H9 (cell line): ENCODE measurements at places on chromosomes 5 and 9. TPM values are rescaled to one million over a fixed set of nuclear protein-coding genes. Genes with fewer than 3 reads are reported as not detected.
A peak's percentile ranks its signal among the peaks of the same experiment; 100 is the strongest.

DNA sequence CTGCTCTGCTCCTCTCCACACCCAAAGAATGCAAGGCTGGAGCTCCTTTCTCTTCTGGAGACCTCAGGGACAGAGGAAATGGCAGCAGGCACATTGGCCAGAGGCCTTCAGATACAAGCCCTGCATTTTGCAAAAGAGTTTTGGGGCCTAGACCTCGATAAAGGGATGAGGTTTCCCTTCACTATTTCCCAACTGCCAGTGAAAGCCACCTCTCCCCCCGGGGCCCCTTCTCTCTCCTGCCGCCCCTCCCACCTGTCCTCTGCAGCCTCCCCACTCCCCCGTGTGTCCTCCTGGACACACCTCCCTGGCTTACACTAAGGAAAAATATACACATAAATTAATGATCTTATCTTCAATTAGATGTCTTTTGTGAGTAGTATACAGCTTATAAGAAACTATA, 21.3 kb upstream of the LMNB1 start:
- H3K4me3 ChIP-seq, result no peak overlapping the region
- no peaks in the 10 kb centered on the region for H3K36me3 ChIP-seq
- H3K27me3 ChIP-seq, result no peaks in the 10 kb centered on the region
- no peak overlapping the region for H3K27ac ChIP-seq
- DNase-seq, result no peak

PJA2 gene
- total RNA-seq, result 41.5 and 41.9 TPM in 2 replicates

- H3K36me3 ChIP-seq, result no peaks in the 10 kb centered on the region
- no peak overlapping the region for H3K4me3 ChIP-seq
- DNase-seq, result no peak
- no peaks in the 10 kb centered on the region for H3K27me3 ChIP-seq
These were observed 108.0 kb upstream of the RAD23B start for GRCh38 chr9:107175041-107175440.

DNA sequence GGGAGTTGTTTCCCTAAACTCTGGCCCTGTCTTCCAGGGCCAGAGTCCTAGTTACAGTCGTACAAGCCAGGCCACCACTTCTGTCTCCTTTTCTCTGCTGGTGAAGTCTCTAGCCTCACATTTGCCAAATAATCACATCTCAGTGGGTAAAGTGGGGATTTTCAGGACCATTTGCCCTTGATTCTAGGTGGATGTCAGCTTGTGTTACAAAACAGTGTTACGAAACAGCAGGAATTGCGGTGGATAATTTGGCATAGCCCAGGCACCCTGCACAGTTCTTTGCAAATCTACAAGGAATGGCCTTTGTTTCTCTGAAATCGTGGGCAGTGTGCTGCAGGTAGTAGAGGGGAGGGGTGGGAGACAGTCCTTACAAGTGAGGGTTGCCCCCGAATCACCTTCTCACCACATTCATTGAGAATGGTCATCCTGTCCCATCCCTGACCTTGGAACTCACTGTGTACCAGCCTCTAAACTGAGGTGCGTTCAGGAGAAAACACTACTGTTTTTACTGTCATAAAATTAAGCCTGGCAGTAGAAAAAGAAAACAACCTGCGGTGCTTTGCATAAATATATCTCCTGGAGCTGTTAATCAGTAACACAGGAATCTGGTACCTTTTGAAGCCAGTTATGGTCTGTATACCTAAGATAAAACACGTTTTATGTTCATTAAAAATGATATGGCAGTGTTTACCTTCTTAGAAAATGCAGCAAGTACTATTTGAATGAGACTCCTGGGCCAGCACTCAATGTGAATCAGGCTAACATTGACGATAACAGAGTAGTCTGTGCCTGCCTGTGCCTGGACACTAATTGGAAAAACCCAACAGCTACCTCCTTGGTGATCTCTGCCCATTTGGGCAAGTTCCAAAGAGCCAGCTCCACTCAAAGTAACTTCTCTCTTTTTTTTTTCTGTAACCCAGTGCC, 44.3 kb downstream of the CYSTM1 start:
- no peak overlapping the region for H3K4me3 ChIP-seq
- no peak for DNase-seq
- no peaks in the 10 kb centered on the region for H3K36me3 ChIP-seq
- H3K4me1 ChIP-seq, result no peaks in the 10 kb centered on the region; the same call in 1 of the 2 replicates

DNA sequence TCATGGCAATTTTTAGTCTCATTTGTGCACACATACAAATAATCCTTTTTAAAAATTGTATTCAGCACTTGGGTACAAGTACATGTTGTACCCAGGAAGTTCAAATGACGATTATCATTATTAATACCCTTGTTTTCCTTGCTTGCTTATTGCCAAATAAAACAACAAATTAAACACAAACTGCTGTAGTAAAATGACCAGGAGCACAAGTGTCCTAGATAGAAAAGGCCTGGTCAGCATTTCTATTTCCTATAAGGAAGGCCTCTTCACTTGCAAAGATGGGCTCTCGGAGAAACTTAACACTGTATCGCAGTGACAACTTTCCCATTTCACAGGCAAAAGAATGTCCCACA, 34.7 kb upstream of the PLPP1 start:
- no peak overlapping the region for H3K4me3 ChIP-seq
- DNase-seq, result no peak
- no peaks in the 10 kb centered on the region for H3K36me3 ChIP-seq
- peaks cover 8% of the 10 kb centered on the region; the same call in 1 of the 2 replicates for H3K4me1 ChIP-seq
- H3K27me3 ChIP-seq, result no peaks in the 10 kb centered on the region

DNA sequence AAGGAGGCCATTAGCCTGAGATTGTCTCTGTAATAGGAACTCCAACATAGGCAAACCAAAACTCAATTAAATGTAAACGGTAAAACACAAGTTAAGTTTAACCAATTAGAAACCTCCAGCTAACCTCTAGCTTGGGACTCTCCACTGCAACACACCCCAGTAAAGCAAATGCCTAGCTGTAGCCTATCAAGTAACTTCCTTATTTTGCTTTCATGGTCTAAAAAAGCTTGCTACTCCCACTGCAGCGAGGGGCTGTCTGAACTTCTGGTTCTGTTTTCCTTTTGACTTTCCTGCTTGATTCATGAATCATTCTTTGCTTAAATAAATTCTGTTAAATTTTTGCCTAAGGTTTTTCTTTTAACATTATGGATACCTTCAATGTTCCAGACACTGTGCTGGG, 24.4 kb upstream of the C5orf46 start:
- no peaks in the 10 kb centered on the region for H3K27me3 ChIP-seq
- no peak overlapping the region for H3K4me3 ChIP-seq
- no peaks in the 10 kb centered on the region for H3K36me3 ChIP-seq
- no peak overlapping the region for H3K27ac ChIP-seq

SH2D3C gene
- 1.3 and 1.7 TPM in 2 replicates for total RNA-seq

FGD3 gene
- 1.7 and 1.8 TPM in 2 replicates for total RNA-seq

- no peaks in the 10 kb centered on the region for H3K27me3 ChIP-seq
- peaks cover 12% of the 10 kb centered on the region; the same call in 1 of the 2 replicates for H3K4me1 ChIP-seq
These were observed 579 bp downstream of the SLC12A7 start for GRCh38 chr5:1111241-1111726.

UBE2QL1 gene
- total RNA-seq, result 0.11 and 0.15 TPM in 2 replicates

DNA sequence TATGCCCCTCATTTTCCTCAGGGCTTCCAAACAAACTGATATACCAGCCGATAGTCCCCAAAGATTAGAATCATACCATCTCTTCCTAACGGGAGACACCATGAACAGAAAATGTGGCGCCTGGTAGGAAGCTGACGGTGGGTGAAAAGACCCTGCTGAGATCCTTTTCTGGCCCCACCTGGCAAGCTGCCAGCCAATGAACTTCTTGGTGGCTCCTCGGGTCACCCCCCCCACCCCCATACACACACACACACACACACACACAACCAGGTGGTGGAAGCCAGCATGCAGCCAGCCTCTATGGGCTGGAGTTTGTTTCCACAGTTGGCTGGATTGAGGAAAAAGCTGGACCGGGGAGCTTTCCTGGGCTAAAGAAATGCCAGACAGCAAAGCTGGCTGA, 4.8 kb upstream of the CCIN start:
- no peaks in the 10 kb centered on the region for H3K36me3 ChIP-seq
- no peak overlapping the region for H3K27ac ChIP-seq
- DNase-seq, result no peak
- H3K4me3 ChIP-seq, result no peak overlapping the region
- H3K4me1 ChIP-seq, result peaks cover 10% of the 10 kb centered on the region
- no peaks in the 10 kb centered on the region for H3K27me3 ChIP-seq

GRCh38 chr5:3059488-3059887, 308.0 kb upstream of the IRX2 start:
- H3K4me3 ChIP-seq, result no peak overlapping the region
- peaks cover 2% of the 10 kb centered on the region; the same call in 2 of the 3 replicates for H3K36me3 ChIP-seq
- H3K27me3 ChIP-seq, result no peaks in the 10 kb centered on the region

DNA sequence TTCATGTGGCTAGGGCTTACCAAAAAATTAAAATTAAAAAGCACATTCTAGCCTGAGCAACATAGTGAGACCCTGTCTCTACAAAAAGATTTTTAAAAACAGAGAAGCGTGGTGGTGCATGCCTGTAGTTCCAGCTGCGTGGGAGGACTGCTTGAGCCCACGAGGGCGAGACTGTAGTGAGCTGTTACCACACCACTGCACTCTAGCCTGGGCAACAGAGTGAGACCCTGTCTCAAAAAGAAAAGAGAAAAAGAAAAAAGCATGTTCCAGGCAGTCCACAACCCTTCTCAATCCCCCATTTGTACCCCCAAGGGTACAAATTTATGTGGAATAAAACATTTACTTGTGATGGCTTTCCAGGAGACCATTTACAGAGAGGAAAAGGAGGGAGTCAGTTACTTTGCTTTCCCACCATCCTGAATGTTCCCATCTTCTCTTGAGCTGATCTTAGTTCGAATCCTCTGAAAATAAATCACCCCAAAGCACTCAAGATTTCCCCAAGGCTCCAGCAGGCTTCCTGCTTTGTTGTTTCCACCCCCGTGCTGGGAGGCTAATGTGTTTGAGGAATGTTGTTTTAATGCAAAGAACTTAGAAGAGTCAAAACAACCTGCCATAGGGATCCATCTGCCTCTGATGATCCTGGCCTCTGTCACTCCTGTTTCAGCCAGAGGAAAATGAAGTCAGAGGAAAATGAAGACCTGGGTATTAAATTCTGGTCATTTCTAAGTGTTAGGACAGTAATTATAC, 384.7 kb downstream of the BNC2 start:
- H3K27ac ChIP-seq, result no peak overlapping the region
- peaks cover 8% of the 10 kb centered on the region for H3K36me3 ChIP-seq
- H3K4me3 ChIP-seq, result no peak overlapping the region
- no peaks in the 10 kb centered on the region; the same call in 1 of the 2 replicates for H3K27me3 ChIP-seq
- peak; percentile 76 for DNase-seq

DNA sequence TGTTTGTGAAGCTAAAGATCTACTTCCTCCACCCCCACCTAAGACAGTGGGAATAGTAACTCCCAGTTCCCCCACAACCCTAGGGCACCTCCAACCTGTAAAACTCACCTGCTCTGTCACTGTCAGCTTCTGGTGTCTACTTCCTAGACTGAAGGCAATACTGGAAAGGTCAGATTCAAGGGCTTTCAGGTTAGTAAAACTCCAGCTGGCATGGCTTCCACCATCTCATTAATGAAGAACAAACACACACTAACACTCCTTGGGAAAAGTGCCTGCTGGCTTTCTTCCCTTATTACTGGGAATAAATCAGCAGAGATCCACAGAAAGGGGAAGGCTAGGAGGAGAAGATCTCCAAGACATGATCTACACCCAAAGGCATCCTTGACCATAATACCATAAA, 109.9 kb downstream of the TMEM174 start:
- H3K4me3 ChIP-seq, result no peak overlapping the region
- H3K36me3 ChIP-seq, result no peaks in the 10 kb centered on the region
- no peak for DNase-seq
- H3K4me1 ChIP-seq, result peaks cover 6% of the 10 kb centered on the region; the same call in 1 of the 2 replicates
- no peaks in the 10 kb centered on the region for H3K27me3 ChIP-seq

GRCh38 chr9:6444128-6444527, 31.1 kb downstream of the UHRF2 start:
- H3K27me3 ChIP-seq, result no peaks in the 10 kb centered on the region
- H3K4me1 ChIP-seq, result no peaks in the 10 kb centered on the region
- H3K4me3 ChIP-seq, result no peak overlapping the region
- no peak overlapping the region for H3K27ac ChIP-seq
- H3K36me3 ChIP-seq, result peaks cover 3% of the 10 kb centered on the region; the same call in 2 of the 3 replicates
- no peak for DNase-seq

KIF24 gene
- 3.7 and 4.0 TPM in 2 replicates for total RNA-seq

COL15A1 gene
- 0.15 TPM in 1 of 2 replicates, not detected in the other for total RNA-seq
